ENCODE measurements at places on chromosomes 12 and 14. TPM values are rescaled to one million over a fixed set of nuclear protein-coding genes. Genes with fewer than 3 reads are reported as not detected.

DNA sequence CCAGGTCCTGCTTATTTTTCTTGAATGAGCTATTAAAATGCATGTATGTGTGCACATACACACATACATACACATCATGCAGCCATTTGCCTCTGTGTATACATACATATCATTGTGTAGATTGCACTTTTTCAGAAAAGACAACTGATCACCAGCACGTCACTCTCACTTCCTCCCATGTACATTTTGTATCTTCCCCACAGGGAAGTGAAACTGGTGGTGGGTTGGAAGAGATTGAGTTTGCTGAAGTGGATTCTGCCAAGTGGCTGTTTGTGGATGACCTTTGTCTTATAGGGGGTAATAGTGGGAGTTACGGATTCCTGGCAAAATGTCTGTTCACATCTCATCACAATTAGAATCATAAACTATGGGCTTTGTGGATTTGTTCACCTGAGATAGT, 448.6 kb downstream of the RAD51B start:
- DNase-seq: no peak

- no peak for DNase-seq
Observed at GRCh38 chr12:42568952-42569915, 20.3 kb downstream of the PRICKLE1 start.

DNA sequence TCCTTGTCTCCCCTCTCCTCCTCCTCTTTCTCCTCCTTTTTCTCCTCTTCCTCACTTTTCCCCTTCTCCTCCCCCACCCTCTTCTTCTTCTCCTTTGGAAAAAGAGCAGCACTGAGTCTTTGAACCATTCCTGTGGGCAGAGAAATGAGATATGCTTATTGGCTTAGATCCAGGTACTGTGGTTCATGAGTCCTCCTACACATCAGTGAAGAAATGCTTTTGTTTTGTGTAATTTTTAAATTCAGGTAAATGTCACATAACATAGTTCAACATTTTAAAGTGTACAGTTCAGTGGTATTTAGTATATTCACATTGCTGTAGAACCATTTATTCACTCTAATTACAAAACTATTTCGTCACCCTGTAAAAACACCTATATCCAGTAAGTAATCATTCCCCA, 402.1 kb downstream of the AACS start:
- no peak for DNase-seq

DNA sequence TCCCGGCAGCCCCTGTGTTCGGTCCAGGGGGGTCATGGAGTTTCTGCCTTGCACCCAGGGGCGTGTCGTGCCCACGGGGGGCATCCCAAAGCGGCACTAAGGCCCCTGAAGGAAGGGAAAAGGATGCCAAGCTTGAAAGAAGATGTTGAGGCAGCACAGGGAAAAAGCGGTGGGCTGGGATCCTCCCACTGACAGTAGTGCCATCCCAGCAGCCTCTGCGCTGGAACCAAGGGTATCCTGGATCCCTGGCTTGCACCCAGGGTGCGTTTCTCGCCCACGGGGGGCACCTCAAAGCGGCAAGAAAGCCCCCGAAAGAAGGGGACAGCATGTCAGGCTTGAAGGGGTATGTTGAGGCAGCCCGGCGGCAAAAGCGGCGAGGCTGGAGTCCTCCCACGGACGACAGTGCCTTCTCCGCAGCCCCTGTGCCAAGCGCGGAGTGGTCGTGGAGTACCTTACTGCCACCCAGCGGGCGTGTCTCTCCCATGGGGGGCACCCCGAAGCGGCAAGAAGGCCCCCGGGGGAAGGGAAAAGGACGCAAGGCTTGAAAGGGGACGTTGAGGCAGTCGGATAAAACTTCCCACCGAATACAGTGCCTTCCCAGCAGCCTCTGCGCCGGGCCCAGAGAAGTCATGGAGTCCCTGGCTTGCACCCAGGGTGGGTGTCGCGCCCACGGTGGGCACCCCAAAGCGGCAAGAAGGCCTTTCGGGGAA, 164.4 kb upstream of the ALG10B start:
- DNase-seq: no peak

- DNase-seq: no peak
Observed at GRCh38 chr12:31896514-31897039, 62.6 kb upstream of the RESF1 start.

DNA sequence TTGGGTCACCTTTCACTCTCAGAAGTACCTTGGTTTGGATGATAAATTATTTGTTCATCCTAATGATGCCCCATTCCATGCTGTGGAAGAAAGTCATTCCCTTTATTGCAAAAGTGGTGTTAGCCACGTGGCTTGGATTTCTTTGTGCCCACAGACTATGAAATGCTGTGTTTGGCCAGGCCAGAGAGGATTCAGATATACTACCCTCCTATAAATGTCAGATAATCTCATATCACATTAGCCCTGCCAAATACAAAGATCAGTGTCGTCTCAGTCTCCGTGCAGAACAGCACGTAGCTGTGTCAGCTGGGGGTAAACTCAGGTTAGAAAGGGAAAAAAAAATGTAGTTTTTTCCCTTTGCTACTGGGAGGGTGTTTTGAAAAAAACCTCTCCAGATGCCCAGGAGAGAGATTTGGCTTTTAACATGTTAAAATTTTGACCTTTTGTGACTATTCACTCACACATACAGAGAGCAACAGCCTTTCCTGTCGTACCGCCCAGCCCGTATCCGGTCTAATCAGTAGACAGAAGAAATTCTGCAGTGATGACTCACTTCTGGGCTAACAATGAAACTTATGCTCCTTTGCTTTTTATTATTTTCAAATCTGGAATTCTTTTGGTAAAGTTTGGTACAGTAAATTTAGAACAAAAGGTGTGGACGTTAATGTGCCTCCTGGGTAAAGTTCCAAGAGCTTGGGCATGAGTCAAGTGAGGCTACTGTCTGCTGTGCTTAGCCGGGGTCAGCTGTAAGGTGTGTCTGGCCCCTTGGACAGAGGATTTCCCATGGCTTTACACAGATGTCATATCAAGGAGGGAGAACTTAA, 8.5 kb upstream of the PTPRB start:
- DNase-seq: no peak

GRCh38 chr14:104123879-104124278, 14.5 kb upstream of the KIF26A start:
- no peak for DNase-seq

GRCh38 chr12:43148691-43149090, 403.3 kb downstream of the ADAMTS20 start:
- DNase-seq: no peak

GRCh38 chr12:80864046-80864735, 73.5 kb downstream of the LIN7A start:
- DNase-seq: no peak

DNA sequence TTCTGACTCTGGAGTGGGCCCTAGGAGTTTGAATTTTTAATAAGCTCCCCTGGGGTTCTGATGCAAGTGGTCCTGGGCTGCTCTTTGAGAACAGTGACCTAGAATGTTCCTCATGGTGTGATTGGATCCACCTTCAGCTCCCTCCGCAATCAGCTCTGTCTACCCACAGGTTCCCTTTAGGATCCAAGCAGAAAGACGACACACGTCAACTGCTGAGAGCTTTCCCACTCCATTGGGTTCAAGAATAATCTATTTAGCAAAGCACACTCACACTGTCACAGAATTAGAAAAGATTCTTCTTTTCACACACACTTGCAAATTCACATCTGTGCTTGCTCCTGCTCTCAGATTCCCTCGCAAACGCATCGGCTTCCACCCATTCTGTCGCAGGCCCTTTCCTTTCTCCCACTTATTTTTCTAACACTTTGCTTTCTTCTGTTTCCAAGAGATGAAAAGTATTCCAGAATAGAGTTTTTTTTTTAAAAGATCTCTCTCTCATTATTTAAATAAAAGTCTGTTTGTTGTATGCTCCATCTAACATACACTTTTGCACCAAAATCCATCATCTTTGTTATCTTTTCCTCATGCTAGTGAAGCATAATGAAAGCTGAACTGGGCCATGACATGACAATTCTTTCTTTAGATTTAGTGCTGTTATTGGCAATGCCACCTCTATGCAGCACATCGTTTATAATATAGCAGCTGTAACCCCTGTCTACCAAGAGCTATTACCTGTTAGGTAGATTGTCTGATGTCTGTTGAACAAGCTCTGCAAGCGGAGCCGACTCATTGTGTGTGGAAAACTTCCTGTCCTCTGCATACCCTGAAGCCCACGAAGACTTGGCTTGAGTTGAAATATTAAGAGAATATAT, 73.1 kb downstream of the CACNA1C start:
- DNase-seq: no peak

- no peak for DNase-seq
Observed at GRCh38 chr12:57603324-57603723, 1.3 kb upstream of the DTX3 start.

GRCh38 chr12:26668847-26669246, 164.1 kb downstream of the ITPR2 start:
- DNase-seq: no peak

GRCh38 chr12:97474161-97474560, 11.6 kb downstream of the RMST start:
- DNase-seq: no peak

DNA sequence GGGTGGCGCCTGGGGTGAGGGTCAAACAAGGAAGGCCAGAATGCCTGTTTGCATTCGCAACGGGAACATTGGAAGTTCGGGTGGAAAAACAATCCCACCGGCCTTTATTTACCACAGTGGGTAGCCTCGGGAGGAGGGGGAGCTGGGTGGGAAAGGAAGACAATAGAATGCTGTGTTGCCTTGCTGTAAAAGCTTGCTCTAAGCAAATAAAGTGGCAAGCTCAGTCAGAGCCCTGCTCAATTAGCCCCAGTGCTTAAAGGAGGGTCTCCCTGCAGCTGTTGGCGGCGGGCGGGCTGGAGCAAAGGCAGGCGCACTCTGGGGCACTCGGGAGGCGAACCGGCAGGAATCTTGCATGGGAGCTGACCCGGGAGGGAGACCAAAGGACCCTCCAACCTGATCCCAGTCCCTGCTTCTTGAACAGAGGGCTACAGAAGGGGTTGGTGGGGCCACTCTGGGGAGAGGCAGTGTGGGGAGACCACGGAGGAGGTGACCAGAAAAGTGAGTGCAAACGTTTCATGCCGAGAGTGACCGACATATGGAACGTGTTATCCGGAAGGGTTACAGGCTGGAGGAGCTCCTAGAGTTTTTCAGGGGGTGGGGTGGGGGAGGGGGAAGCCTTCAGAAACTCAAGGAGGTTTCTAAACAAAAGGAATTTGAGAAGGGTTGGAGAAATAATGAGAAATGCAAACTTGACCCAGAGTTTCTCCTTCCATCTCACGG, 48.5 kb downstream of the NTF3 start:
- peak; percentile 52 for DNase-seq

- no peak for DNase-seq
Observed at GRCh38 chr12:102444093-102444492, 36.3 kb downstream of the IGF1 start.

GRCh38 chr14:22614240-22614799, 16.2 kb downstream of the ABHD4 start:
- peak; percentile 61 for DNase-seq

DNA sequence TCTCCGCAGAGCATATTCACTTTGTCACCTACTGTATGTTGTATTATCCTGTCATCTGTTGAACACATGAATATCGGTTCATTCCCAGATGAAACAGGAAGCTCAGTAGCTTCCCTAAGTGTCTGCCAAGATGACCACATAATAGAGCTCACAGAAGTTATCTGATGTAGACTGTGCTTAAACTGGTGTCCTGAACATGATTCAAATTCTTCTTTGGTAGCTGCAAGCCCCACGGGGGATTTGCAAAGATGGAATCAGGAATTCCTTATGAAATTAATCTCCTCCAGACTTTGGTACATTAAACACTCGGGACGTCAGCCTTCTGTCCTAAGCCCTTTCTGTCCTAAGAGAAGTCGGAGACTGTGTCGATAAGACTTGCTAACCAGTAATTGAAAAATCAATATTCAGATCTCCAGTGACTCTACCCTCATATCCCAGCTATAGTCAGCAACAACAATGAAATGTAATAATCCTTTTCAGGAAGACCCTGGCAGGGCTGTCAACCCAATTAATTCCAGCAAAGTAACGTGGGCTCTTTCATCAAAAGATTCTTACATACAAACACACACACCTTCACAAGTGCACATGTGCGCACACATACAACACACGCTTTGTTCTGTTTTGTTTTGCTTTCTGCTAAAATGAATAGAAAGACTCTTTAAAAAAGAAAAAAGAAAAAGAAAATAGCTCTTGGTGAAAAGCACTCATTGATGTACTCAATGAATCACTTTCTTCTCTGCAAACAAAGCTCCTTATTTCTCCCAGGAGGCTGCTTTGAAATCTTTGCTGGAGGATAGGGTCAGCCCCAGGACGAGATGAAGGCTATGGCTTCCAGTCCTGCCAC, 127.2 kb downstream of the RIMBP2 start:
- DNase-seq: no peak

DNA sequence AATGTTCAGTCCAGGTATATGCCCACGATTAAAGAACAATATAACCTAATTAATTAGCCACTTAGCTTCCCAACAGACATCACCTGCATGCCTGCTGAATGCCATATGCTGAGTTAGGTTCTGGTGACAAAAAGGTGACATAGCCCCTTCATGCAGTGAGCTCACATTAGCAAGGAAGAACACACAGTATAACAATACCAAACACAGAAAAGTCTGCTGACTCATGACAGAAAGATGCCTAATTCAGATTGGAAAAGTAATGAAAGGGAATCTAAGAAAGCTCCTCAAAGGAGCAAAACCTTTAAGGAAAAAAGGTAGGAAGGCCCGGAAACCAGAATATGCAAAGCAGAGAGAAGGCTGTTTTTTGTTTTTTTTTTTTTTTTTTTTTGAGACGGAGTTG, 59.0 kb downstream of the FERMT2 start:
- no peak for DNase-seq

DNA sequence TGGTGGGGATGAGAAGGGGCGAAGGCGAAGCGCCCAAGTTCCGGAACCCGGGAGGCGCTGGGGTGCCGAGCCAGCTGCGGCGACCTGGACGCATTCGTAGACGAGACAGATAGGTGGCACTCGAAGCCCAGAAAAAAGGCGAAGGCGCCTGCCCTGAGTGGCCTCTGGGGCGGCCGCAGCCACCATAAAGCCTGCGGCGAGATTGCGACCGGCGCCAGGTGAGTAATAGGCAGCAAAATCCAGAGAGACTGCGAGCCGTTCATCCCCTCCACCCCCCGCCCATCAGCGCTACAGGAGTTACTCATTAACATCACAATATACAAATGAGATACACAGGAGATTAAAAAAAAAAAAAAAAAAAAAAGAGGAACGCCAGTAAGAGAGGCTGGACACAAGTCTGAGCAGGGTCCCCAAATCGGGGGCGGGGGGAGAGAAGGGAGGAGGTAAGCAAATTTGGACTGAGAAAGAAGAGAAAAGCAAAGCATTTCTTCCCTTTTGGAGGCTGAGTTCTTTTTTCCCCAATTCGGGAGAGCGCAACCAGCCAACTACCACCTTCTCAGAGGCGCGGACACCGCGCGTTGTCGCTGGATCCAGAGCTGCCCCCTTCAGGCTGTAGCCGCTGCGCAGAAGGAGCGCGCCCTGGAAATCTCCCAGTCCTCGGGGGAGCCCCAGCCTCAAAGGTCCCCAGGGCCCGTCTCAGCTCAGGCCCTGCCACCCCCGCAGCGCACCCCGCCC, 15.7 kb downstream of the TBX3 start:
- DNase-seq: no peak

GRCh38 chr14:34035177-34035933, 84.5 kb upstream of the EGLN3 start:
- DNase-seq: no peak

- DNase-seq: no peak
Observed at GRCh38 chr14:20485900-20486299, 16.7 kb downstream of the PNP start.

Gene ADAM21
- 0.11 TPM for total RNA-seq

Gene HNF1A
- not detected for total RNA-seq

Gene SPX
- not detected for total RNA-seq

Gene NRL
- total RNA-seq: 2.0 TPM

Gene CCDC196
- total RNA-seq: not detected

Gene DHRS2
- total RNA-seq: 1.5 TPM

Gene PRH2
- not detected for total RNA-seq

Gene VASH1
- 57.6 TPM for total RNA-seq

Gene ADAMTS20
- 1.6 TPM for total RNA-seq

Measured in mesothelial cell of epicardium (in vitro differentiated cells).